ENCODE measurements at places on chromosomes 7 and 10. TPM values are rescaled to one million over a fixed set of nuclear protein-coding genes. Genes with fewer than 3 reads are reported as not detected.

TMEM184A gene
- total RNA-seq, result 0.26 TPM

UCMA gene
- not detected for total RNA-seq

WNT16 gene
- total RNA-seq, result under 0.01 TPM

MYOZ1 gene
- total RNA-seq, result 0.26 TPM

SLC26A5 gene
- not detected for total RNA-seq
